ENCODE measurements at places on chromosomes 1 and 21. TPM values are rescaled to one million over a fixed set of nuclear protein-coding genes. Genes with fewer than 3 reads are reported as not detected.

DNA sequence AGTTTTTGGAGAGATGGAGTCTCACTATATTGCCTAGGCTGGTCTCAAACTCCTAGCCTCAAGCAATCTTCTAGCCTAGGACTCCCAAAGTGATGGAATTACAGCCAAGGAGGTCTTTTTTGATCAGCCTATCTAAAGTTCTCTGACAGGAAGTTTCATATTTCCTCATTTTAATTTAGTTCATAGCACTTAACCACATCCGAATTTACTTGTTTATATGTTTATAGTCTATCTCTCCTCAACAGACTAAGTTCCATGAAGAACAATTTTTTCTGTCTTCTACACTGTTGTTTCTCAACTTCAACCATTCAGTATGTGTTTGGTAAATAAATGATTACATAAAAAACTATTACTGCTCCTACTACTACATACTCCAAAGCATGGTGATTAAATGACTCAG lies 47.9 kb downstream of the GON4L start:
- no peak for DNase-seq

DNA sequence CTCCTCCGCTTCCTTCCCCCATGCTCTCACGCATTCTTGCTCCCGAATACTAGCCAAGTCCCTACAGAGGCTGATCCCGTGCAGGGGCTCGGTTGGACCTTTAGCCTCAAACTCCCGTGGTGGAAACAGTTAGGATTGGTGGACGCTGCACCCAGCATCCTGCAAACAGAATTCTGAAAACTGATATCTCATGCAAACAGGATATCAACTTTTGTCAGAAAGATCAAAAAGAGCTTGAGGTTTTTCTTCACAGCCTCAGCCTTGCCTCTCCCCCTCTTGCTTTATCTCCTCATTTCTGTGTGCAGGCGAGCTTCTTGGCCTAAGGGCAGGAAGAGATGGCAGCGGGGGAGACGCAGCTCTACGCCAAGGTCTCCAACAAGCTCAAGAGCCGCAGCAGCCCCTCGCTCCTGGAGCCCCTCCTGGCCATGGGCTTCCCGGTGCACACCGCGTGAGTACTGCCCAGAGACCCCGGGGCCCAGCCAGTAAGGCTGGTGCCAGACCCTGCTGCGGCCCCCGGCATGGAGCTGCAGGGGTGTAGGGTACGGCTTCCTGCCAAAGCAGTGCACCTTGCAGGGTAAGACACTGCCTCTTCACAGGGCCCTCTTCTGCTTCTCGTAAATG lies at the start of gene UBASH3A:
UBASH3A (plus strand) TSS at position 292 of the 621 bp plus-strand sequence; CDS start at position 336, 44 bp downstream.
- no peak for DNase-seq

DNA sequence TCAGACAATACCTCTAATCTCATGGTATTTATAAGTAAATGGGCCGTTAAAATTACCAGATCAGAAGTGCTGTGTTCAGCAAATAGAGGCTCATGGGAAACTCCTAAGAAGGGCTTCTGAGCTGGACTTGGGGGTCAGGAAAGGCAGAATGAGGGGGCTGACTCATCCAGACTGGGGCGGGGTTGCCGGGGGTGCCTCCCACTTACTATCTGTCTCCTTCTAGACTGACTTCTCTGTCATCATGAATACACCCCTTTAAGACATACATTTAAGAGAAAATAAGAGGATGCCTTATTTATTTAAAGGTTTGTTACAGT lies 96.0 kb upstream of the ERRFI1 start:
- DNase-seq = no peak

GRCh38 chr1:37901191-37901892 lies 42.0 kb upstream of the MTF1 start:
- DNase-seq = no peak

DNA sequence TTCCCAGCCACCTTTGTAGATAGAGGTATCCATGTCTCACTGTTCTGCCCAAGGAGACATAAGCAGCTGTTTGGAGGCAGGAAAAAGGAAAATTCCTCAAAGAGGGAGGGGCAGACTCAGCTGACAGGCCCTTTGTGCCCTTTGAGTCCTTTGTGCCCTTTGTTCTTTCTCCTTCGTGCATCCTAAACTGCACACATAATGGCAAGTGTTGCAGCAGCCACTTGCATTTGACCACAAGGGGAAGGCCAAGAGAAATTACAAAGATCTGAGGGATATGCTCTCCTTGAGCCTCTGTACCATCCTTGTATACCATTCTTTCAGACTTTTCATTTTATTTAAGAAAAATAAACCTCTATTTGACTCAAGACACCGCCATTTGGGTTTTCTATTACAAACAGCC lies 71.8 kb upstream of the PKN2 start:
- DNase-seq = no peak

DNA sequence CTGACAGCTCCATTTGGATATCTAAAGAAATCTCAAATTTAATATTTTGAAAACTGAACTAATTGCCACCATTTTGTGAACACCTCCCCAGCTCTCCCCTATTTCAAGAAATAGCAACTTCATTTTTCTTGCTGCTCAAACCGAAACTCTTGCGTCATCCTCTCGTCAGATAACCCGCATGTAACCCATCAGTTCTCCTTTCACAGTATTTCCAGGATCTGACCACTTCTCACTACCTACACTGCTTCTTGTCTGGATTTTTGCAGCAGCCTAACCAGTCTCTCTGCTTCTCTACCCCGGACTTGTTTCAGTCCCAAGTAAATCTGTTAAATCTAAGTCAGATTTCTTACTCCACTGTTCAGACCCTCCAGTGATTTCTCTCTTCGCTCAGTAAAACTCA lies 75.6 kb downstream of the MTR start:
- no peak for DNase-seq

GRCh38 chr1:10897321-10897980 lies 101.0 kb upstream of the CASZ1 start:
- peak; percentile 25 for DNase-seq

DNA sequence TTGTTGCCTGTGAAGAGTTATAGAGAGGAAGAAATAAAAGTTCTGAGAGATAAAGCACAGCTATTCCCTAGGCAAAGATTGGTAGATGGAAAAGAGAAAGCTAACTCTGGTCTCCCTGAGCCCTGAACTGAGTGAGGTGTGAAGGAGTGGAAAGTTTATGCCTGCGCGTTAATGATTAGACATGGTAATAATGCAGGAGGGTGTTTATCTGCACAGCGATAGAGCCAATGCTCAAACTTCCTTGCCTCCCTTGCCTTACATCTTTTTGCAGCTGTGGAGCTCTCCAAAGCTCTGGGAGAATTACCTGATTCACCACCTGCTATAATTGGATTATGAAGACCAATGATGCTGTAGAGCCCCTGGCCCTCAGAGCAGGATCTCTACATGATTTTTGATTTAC lies 32.8 kb upstream of the CHRM3 start:
- no peak for DNase-seq

DNA sequence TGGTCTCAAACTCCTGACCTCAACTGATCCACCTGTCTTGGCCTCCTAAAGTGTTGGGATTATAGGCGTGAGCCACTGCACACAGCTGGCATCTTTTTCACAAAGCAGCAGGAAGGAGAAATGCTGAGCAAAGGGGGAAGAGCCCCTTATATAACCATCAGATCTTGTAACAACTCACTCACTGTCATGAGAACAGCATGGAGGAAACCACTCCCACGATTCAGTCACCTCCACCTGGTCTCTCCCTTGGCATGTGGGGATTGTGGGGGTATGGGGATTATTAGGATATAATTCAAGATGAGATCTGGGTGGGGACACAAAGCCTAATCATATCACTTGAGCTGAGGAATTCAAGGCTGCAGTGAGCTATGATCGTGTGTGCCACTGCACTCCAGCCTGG lies 3.0 kb upstream of the MFSD2A start:
- no peak for DNase-seq

Gene FAM167B
- 4.2 TPM for total RNA-seq

Gene OR2L3
- not detected for total RNA-seq

Gene AGL
- total RNA-seq = 7.6 TPM
